Adrenal gland (tissue), 19 donors: ENCODE measurements at places on chromosomes 5 and 9. TPM values are rescaled to one million over a fixed set of nuclear protein-coding genes. Genes with fewer than 3 reads are reported as not detected.

RPL37 gene
- polyA plus RNA-seq: 1,448 TPM

SH3GL2 gene
- 0.29 TPM for polyA plus RNA-seq

IL13 gene
- not detected for polyA plus RNA-seq

BARHL1 gene
- polyA plus RNA-seq: not detected

DMRT3 gene
- not detected for polyA plus RNA-seq

TXNDC15 gene
- polyA plus RNA-seq: 82.7 TPM

CAAP1 gene
- 30.8 TPM for polyA plus RNA-seq

ZER1 gene
- polyA plus RNA-seq: 41.7 TPM

SLC45A2 gene
- 0.03 TPM for polyA plus RNA-seq

SELENOP gene
- polyA plus RNA-seq: 127 TPM

POLR3G gene
- 2.4 TPM for polyA plus RNA-seq

ARHGAP26 gene
- 5.8 TPM for polyA plus RNA-seq

FBP1 gene
- polyA plus RNA-seq: 61.1 TPM

RGS7BP gene
- polyA plus RNA-seq: 0.54 TPM

FAM163B gene
- polyA plus RNA-seq: 2.8 TPM

MPDZ gene
- polyA plus RNA-seq: 10.7 TPM

SLC36A2 gene
- not detected for polyA plus RNA-seq

S1PR3 gene
- polyA plus RNA-seq: 85.6 TPM

SCGB3A1 gene
- 1.8 TPM for polyA plus RNA-seq

PTGS1 gene
- polyA plus RNA-seq: 1.6 TPM

LHX2 gene
- polyA plus RNA-seq: not detected

IFNA13 gene
- polyA plus RNA-seq: not detected

LCN12 gene
- 25.7 TPM for polyA plus RNA-seq

SMIM33 gene
- polyA plus RNA-seq: not detected

PITX1 gene
- polyA plus RNA-seq: 0.18 TPM

RMRP gene
- not detected for polyA plus RNA-seq

HRCT1 gene
- polyA plus RNA-seq: 1.5 TPM

ARID3C gene
- not detected for polyA plus RNA-seq

SAPCD2 gene
- 0.17 TPM for polyA plus RNA-seq

TIMD4 gene
- 0.24 TPM for polyA plus RNA-seq

SOWAHA gene
- polyA plus RNA-seq: 0.90 TPM

CCDC192 gene
- polyA plus RNA-seq: 0.54 TPM

KCNV2 gene
- polyA plus RNA-seq: not detected

PCA3 gene
- polyA plus RNA-seq: not detected

TLR4 gene
- 17.6 TPM for polyA plus RNA-seq

PCSK5 gene
- polyA plus RNA-seq: 2.2 TPM

PROB1 gene
- polyA plus RNA-seq: 4.0 TPM

LYRM7 gene
- 3.1 TPM for polyA plus RNA-seq

SLC46A2 gene
- polyA plus RNA-seq: 0.07 TPM

CBY3 gene
- polyA plus RNA-seq: not detected

IRX1 gene
- polyA plus RNA-seq: not detected

ROR2 gene
- 7.9 TPM for polyA plus RNA-seq

TXN gene
- polyA plus RNA-seq: 146 TPM

STING1 gene
- 33.5 TPM for polyA plus RNA-seq

SLC35A4 gene
- 135 TPM for polyA plus RNA-seq

PHYKPL gene
- polyA plus RNA-seq: 21.2 TPM

CCDC69 gene
- 176 TPM for polyA plus RNA-seq

KCNIP1 gene
- polyA plus RNA-seq: 3.7 TPM
